ENCODE measurements at places on chromosomes 2 and 18.

GRCh38 chr2:150621526-150622213 is 134.2 kb upstream of the RND3 start:
- no peak for DNase-seq
- peak overlapping the region; percentile 85 for H3K27ac ChIP-seq
- no peaks in the 10 kb centered on the region for H3K36me3 ChIP-seq
- H3K27me3 ChIP-seq = no peaks in the 10 kb centered on the region
- no peaks in the 10 kb centered on the region for H3K4me1 ChIP-seq
- H3K4me3 ChIP-seq = no peak overlapping the region

DNA sequence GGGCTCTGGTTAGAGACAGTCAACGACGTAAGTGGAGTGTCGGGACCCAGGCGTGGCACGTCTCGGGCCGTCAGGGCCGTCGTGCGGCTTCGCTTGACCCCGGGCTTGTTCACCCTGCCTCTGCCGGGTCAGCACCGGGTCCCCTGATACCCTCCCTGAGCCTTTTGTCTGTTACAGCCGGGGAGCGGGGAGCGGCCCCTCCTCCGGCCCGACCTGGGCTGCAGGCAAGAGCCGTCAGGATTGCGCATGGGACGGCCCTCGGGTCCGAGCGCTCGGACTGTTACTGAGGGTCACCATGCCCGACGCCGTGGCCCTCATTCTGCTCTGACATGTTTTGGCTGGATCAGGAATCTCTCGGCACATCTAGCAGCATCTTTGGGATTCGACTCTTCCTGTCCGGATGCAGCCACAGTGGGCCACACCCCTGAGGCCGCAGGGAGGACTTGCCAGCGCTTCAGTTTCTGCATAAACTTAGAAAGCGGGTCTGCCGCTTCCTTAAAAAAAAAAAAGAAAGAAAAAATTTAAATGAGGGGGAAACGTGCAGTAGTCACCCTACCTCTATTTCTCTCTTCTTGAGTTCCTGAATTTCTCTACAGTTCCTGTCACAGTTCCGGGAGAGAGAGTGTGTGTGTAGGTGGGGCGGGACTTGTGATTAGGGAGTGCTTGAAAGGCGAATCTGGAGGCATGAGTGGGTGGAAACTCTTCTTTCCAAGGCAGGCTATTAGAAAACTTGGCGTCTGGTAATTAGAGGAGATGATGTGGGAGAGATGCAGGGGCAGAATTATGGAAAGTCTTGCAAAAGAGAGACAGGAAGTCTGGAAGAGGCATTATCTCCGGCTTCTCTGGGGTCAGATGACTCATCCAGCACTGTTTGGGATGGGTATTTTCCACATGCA is 909 bp downstream of the TMEM87B start:
- peak overlapping the region; percentile 92 for H3K27ac ChIP-seq
- no peaks in the 10 kb centered on the region for H3K4me1 ChIP-seq
- H3K4me3 ChIP-seq = peak overlapping the region; percentile 90
- no peaks in the 10 kb centered on the region for H3K27me3 ChIP-seq
- DNase-seq = peak; percentile 69

DNA sequence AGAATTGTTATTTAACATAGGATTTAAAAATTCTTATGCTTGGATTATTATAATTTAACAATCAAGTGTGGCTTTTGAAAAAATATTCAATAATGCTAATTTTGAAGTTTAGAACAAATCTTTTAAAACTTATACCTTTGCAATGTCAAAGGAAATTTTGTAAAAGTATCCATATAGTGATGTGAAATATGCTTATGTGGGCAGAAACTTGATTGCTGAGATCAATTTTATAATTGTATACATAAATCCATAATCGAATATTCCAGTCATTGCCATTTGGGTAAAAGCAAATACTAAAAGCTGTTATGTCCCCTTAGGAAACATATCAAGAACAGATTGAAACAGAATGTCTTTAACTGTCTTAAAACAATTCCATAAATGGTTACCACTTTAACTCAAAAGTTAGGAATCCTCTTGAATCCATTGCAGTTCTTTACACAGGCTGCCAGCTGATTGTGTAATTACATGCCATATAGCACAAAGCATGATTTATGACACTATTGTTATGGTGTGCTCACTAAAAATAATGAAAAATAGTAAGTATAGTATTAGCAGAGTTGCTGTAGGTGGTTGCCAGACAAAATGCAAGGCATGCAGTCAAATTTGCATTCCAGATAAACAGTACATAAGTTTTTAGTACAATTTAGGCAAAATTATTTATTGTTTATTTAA is 24.2 kb downstream of the PLCL1 start:
- H3K27ac ChIP-seq = no peak overlapping the region
- no peak for DNase-seq
- H3K36me3 ChIP-seq = no peaks in the 10 kb centered on the region
- H3K4me1 ChIP-seq = no peaks in the 10 kb centered on the region
- no peak overlapping the region for H3K4me3 ChIP-seq

DNA sequence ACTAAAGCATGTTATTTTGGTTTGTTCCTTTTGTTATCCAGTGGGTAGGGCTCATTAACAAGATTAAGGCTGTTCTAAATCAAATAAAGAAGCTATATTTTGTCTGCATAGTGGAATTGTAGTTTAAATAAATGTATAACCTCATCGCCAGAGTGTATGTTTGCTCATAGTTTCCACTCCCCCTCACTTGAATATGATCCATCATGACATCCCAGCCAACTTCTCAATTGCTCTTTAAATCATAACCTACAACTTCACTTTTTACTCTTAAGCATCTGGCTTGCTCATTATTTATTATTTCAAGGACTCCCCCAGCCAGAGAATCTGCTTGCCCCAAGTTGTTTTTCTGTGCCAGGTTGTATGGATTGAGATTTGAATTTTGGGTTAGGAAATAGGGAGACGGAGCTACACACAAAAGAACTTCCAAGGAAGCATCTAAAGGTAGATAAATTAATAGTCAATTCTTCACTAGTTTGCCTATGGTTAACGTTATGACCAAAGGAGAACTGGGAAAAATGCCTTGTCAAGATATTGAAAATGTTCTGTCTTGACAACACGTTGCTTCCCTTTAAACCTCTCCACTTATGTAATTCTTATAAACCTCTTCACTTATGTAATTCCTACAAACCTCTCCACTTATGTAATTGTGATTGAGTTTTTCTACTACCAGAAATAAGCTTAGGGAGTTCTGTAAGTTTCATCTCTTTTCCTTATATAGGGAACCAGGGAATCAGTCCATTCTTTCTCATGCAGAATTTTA is 55.4 kb upstream of the UPP2 start:
- no peaks in the 10 kb centered on the region for H3K27me3 ChIP-seq
- no peak overlapping the region for H3K27ac ChIP-seq
- DNase-seq = no peak
- H3K4me1 ChIP-seq = no peaks in the 10 kb centered on the region
- H3K36me3 ChIP-seq = no peaks in the 10 kb centered on the region
- H3K4me3 ChIP-seq = no peak overlapping the region

GRCh38 chr2:164479460-164479859 is 141.8 kb downstream of the GRB14 start:
- H3K4me1 ChIP-seq = no peaks in the 10 kb centered on the region
- H3K36me3 ChIP-seq = no peaks in the 10 kb centered on the region
- no peaks in the 10 kb centered on the region for H3K27me3 ChIP-seq
- no peak for DNase-seq

DNA sequence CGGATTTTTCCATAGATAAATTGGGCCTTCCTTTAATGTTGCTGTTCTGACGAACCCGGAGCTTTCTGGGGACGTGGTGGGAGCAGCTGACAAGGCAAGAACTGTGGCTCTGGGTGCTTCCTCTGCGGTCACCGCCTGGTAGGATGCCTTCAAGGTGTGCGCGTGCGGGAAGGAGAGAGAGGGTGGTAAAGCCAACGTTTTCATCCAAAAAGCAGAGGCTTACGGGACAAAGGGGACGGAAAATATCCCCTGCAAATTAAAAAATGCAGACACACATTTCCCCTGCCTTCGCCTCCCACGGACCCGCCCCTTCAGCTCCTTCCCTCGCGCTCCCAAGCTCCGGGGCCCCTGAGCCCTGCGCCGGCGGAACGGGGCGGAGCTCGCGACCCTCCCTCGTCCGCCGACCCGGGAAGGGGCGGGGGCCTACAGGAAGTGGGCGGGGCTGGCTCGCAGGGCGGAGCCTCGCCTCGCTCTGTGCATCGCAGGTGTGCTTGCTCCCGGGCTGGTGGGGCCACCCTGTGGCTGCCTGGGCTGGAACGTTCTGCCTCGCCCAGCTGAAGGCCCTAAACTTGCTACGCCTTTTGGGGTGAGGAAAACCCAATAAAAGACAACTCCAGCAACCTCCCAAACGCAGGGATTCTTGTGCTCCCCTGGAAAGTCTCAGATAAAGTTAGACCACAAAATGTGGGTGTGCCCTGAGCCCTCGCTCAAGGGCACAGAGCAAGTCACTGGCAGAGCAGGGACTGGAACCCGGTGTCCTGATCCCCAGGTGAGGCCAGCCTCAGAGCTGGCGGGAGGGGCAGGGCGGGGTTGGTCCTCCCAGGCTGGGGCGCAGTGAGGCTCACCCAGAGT is 25.4 kb upstream of the SLC66A3 start:
- DNase-seq = peak; percentile 65
- peak overlapping the region; percentile 78 for H3K27ac ChIP-seq
- no peaks in the 10 kb centered on the region for H3K36me3 ChIP-seq
- H3K4me1 ChIP-seq = peaks cover 8% of the 10 kb centered on the region
- peak overlapping the region; percentile 65 for H3K4me3 ChIP-seq
- H3K27me3 ChIP-seq = no peaks in the 10 kb centered on the region

GRCh38 chr18:26656944-26657536 is 108.7 kb upstream of the KCTD1 start:
- H3K4me3 ChIP-seq = peak overlapping the region; percentile 88
- no peaks in the 10 kb centered on the region for H3K4me1 ChIP-seq
- H3K27me3 ChIP-seq = no peaks in the 10 kb centered on the region
- peak; percentile 75 for DNase-seq

DNA sequence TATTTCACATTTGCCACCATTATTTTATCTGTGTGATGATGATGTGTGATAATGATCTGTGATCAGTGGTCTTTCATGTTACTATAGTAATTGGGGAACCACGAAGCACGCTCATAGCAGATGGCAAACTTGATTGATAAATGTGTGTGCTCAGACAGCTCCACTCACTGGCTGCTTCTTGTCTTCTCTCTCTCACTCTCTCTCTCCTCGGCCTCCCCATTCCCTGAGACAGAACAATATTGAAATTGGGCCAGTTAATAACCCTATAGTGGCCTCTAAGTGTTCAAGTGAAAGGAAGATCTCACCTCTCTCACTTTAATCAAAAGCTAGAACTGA is 60.7 kb upstream of the RAPGEF4 start:
- H3K36me3 ChIP-seq = no peaks in the 10 kb centered on the region
- no peaks in the 10 kb centered on the region for H3K27me3 ChIP-seq
- no peak overlapping the region for H3K4me3 ChIP-seq
- H3K27ac ChIP-seq = no peak overlapping the region

DNA sequence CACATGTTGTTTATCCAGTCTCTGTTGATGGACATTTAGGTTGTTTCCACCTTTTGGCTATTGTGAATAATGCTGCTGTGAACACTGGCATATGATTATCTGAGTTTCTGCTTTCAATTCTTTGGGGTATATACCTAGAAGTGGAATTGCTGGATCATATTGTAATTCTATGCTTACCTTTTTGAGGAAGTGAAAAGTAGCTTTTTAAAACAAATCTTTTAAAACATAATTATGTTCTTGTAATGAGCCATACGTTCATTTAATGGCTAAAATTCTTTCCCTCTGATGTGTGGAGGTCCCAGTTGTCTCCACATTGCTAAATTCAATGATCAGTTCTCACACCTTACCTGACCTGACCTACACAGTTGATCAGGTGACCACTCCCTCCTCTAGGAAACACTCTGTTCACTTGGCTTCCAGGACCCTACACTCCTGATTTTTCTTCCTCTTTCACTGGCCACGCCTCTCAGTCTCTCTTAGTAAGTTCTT is 27.8 kb upstream of the SERTAD2 start:
- H3K27me3 ChIP-seq = no peaks in the 10 kb centered on the region
- DNase-seq = no peak
- no peaks in the 10 kb centered on the region for H3K4me1 ChIP-seq
- no peak overlapping the region for H3K4me3 ChIP-seq
- H3K27ac ChIP-seq = no peak overlapping the region

- no peak for DNase-seq
- no peaks in the 10 kb centered on the region for H3K27me3 ChIP-seq
These were observed 135.9 kb upstream of the SERPINE2 start for GRCh38 chr2:224174990-224175389.

DNA sequence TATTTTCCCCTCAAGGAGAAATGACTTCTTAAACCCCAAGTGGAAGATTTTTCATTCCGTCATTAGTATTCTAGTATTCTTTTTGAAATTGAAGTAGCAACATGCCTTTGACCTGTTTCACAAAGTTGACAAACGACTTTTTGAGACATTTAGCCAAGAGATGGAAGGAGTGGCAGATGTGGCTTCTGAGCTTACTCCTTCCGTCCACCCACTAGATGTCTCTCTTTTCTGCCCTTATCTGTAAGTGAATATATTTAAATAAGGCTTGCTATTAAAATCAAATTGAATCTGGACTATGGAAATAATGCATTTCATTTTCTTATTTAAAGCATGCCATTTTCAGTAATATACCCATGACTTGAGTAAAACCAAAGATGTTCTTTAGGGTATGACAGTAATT is 74.1 kb downstream of the ACTR3 start:
- H3K4me3 ChIP-seq = no peak overlapping the region
- H3K27ac ChIP-seq = no peak overlapping the region
- no peaks in the 10 kb centered on the region for H3K27me3 ChIP-seq
- H3K4me1 ChIP-seq = no peaks in the 10 kb centered on the region
- DNase-seq = no peak
- H3K36me3 ChIP-seq = no peaks in the 10 kb centered on the region

GRCh38 chr2:56232912-56233311 is 49.1 kb downstream of the CCDC85A start:
- no peaks in the 10 kb centered on the region for H3K27me3 ChIP-seq
- no peaks in the 10 kb centered on the region for H3K36me3 ChIP-seq
- H3K27ac ChIP-seq = no peak overlapping the region
- H3K4me1 ChIP-seq = no peaks in the 10 kb centered on the region
- no peak for DNase-seq

- peak; percentile 46 for DNase-seq
- no peak overlapping the region for H3K27ac ChIP-seq
- H3K36me3 ChIP-seq = no peaks in the 10 kb centered on the region
These were observed 2.5 kb upstream of the ADRA2B start for GRCh38 chr2:96118698-96119388.

DNA sequence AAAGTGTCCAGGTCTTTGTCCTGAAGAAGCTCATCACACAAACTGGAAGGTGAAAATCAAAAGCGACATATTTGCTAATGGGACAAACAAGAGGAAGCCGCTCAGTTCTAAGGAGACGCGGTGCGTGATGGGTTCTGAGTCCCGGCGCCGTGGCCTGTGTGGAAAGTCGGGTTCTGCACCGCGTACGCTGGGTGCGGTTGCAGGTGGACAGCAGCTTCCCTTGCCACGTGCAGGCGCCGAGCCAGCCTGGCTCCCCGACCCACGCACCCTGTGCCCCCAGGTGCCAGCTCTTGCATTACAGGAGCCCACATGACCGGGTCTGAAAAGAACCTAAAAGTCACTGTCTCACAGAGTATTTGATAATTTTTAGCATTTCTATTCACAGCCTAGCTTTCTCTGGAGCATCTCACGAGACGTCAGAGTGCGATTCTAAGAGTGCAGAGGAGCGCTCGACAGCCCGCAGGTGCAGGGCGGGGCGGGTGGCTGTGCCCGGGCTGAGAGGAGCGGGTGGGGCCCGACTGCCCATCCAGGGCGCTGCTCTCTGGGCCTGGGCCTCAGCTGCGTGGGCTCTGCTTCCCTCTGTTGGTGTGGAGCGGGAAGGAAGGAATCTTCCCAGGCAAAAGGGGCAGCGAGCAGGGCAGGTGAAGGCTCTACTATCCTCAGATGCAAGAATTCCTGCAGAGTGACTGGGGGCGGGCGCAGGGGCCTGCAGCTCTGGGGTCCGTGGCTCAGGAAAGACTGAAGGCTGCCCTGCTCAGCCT is 39.4 kb downstream of the MYT1L start:
- H3K4me3 ChIP-seq = no peak overlapping the region
- no peaks in the 10 kb centered on the region for H3K4me1 ChIP-seq
- H3K27me3 ChIP-seq = no peaks in the 10 kb centered on the region
- no peak overlapping the region for H3K27ac ChIP-seq
- no peaks in the 10 kb centered on the region for H3K36me3 ChIP-seq
- no peak for DNase-seq
